Endodermal cell (in vitro differentiated cells): ENCODE measurements at places on chromosomes 1 and 21. TPM values are rescaled to one million over a fixed set of nuclear protein-coding genes. Genes with fewer than 3 reads are reported as not detected.

GRCh38 chr21:45837936-45838335, 143.6 kb upstream of the COL6A1 start:
- no peaks in the 10 kb centered on the region for H3K36me3 ChIP-seq
- H3K4me3 ChIP-seq: no peak overlapping the region
- DNase-seq: no peak
- H3K4me1 ChIP-seq: no peaks in the 10 kb centered on the region

GRCh38 chr21:25872271-25872670, 137.5 kb downstream of the GABPA start:
- no peak overlapping the region for H3K27ac ChIP-seq
- no peaks in the 10 kb centered on the region for H3K27me3 ChIP-seq
- DNase-seq: peak; percentile 80

DNA sequence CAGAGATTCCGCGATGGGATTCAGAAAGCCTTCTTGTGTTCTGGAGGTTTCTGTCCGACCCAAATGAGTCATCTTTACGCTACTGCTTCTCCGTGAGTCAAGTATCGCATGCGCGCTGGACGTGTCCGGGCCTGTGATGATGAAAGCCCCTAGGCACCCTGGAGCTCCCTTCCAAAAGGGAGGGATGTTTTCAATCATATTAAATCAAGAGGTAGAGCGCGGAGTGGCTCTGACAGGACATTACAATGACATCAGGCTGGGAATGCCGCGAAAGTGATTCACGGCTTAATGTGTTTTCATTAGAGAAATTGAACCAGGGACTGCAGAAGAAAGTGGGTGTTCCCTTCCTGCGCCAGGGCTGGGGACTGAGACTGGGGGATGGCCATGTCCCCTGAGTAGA, 48.5 kb downstream of the AJAP1 start:
- DNase-seq: no peak
- H3K36me3 ChIP-seq: peaks cover 20% of the 10 kb centered on the region
- H3K27ac ChIP-seq: no peak overlapping the region
- no peaks in the 10 kb centered on the region for H3K4me1 ChIP-seq
- no peaks in the 10 kb centered on the region for H3K27me3 ChIP-seq
- H3K4me3 ChIP-seq: no peak overlapping the region

DNA sequence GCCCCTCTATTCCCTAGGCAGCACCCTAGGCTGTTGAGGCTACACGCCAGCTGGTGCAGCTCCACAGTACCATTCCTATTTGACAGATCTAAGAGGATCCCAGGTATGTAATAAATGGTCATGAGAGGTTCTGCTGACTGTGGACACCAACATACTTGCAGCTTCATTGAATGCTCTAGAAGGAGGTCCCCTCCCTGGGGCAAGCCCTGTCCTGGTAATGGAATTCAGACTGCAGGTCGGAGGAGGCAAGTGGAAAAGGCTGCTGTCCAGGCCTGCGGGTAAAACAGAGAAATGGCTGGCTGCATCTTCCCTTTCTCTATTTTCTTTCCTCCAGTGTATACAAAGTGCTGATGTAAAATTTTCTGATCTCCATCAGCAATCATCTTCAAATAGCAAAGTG, 66.1 kb upstream of the ZNF648 start:
- H3K36me3 ChIP-seq: no peaks in the 10 kb centered on the region
- no peaks in the 10 kb centered on the region for H3K27me3 ChIP-seq
- no peak overlapping the region for H3K4me3 ChIP-seq
- DNase-seq: no peak
- no peaks in the 10 kb centered on the region for H3K4me1 ChIP-seq

GRCh38 chr1:110541906-110542395, 23.0 kb upstream of the KCNA10 start:
- H3K27ac ChIP-seq: no peak overlapping the region
- no peak for DNase-seq
- H3K4me3 ChIP-seq: no peak overlapping the region
- H3K27me3 ChIP-seq: peaks cover 16% of the 10 kb centered on the region

DNA sequence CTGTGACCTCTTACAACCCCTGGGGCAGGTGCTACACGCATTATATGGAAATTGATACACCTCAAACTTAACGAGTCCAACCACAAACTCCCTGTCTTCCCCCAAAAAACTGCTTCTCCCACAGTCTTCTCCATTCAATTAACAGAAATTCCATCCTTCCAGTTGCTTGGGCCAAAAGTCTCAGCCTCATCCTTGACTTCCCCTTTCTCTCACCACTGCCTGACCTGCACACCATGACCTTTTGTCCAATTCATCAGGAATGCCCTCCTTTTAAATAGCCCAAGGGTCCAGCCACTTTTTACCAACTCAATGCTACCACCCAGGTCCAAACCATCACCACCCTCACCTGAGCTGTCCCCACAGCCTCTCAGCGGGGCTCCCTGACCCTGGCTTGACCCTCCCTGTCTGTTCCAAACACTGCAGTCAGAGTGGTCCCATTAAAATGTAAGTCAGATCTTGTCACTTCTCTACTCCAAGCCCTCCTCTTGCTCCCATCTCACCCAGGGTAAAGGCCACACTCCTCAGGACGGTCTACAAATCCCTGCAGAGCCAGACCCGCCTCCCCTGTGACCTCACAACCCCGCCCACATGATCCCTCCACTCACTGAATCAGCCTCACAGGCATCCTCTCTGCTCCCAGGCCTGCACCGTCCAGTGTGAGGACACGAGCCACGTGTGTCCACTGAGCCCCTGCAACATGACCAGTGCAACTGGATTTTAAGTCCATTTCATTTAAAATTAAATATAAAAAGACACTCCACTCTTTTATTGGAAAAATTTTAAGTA, 18.5 kb downstream of the KCNN3 start:
- peaks cover 4% of the 10 kb centered on the region for H3K4me1 ChIP-seq
- H3K27me3 ChIP-seq: no peaks in the 10 kb centered on the region
- DNase-seq: peak; percentile 86
- no peak overlapping the region for H3K4me3 ChIP-seq
- H3K36me3 ChIP-seq: no peaks in the 10 kb centered on the region
- no peak overlapping the region for H3K27ac ChIP-seq

DNA sequence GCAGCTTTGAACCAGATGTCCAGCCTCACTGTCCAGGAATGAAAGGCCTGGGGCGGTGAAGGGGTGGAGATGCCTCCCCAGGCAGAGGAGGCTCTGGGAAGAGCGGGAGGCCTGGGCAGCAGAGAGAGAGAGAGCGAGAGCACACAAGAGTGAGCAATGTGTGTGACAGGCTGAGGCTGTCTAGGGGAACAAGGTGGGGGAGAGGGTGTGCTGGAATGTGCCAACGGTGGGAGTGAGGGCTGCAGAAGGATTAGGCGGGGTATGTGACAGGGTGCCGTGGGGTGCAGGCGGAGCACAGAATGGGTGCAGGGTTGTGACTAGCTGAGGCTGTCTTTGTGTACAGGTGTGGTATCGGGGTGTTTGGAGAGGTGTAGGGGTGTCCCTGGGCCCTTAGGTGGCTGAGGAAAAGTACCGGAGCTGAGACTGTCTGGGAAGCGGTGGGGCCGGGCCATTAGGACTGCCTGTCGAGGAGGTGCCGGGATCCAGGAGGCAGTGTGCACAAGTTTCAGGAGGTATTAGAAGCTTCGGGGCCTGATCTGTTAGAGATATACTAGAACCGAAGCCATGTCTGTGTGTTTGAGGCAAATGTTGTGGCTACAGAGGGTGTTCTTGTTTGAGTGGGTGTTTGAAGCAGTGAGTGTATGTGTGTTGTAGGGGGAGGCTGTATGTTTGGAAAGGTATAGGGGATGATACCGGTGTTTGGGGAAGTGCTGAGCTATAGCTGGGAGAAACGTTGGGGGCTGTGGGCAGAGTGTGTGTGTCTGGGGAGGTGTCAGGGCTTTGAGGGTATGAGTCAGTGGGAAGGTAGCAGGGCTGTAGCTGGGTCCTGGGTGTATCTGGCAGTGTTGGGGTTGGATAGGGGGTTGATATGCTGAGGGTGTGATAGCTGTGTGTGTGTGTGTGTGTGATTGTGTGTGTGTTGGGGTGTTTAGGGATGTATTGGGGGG, 9.1 kb downstream of the AHDC1 start:
- DNase-seq: peak; percentile 56
- H3K27me3 ChIP-seq: no peaks in the 10 kb centered on the region
- H3K27ac ChIP-seq: peak overlapping the region; percentile 82
- no peak overlapping the region for H3K4me3 ChIP-seq
- peaks cover 5% of the 10 kb centered on the region for H3K36me3 ChIP-seq

DNA sequence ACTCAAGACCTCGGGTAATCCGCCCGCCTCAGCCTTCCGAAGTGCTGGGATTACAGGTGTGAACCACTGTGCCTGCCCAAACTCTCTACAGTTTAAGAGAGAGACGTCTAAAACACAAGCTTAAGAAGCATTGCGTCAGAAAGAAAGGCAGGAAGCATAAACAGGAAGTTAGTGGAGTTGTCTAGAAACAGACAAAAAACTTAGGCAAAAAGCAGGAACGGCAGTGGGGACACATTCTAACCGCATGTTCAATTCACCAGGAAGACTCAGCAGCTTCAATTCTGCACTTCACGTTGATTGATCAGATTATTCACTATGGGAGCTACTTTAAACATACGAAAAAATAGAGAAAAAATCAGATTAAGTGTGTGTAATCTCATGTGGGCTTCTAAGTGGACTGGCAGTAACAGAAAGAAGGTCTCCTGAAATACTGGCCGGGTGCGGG, 7.4 kb downstream of the CFAP74 start:
- no peak for DNase-seq
- H3K27me3 ChIP-seq: no peaks in the 10 kb centered on the region
- no peaks in the 10 kb centered on the region for H3K4me1 ChIP-seq
- H3K36me3 ChIP-seq: no peaks in the 10 kb centered on the region
- no peak overlapping the region for H3K27ac ChIP-seq

DNA sequence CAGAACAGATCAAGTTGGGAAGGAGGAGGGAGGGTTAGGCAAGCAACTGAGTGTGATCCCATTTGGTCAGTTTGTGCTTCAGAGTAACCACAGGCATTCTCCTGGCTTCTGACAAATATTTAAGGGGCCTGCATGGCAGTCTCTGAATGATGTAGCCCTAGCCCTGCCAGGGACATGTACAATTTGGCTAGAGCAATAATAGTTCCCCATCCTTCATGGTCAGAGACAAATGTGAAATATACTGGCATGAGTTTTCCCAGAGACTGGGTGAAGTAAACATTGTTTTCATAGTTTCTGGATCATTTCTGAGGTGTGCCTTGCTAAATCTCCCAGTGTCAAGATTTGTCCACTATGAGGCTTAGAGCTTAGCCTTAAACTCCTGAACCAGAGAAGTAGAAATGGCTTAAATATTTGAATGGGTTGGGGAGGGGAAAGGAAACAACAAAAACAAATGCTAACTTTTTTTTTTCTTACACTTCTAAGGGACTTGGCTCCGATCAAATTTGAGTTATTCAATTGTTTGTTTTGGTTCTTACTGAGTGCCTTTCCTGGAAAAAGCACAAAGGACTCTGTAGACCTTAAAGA, 42.0 kb upstream of the UBE2U start:
- H3K4me1 ChIP-seq: peaks cover 19% of the 10 kb centered on the region
- H3K27me3 ChIP-seq: no peaks in the 10 kb centered on the region
- no peak overlapping the region for H3K27ac ChIP-seq
- no peak for DNase-seq
- H3K36me3 ChIP-seq: peaks cover 28% of the 10 kb centered on the region

GRCh38 chr1:59041646-59042277, 255.1 kb upstream of the FGGY start:
- H3K4me1 ChIP-seq: no peaks in the 10 kb centered on the region
- H3K27me3 ChIP-seq: peaks cover 4% of the 10 kb centered on the region
- no peak overlapping the region for H3K4me3 ChIP-seq
- DNase-seq: no peak
- H3K27ac ChIP-seq: no peak overlapping the region

- H3K27me3 ChIP-seq: peaks cover 14% of the 10 kb centered on the region
- no peaks in the 10 kb centered on the region for H3K36me3 ChIP-seq
- peaks cover 13% of the 10 kb centered on the region for H3K4me1 ChIP-seq
- no peak overlapping the region for H3K4me3 ChIP-seq
- no peak overlapping the region for H3K27ac ChIP-seq
Measured at GRCh38 chr1:229156872-229157271, 114.0 kb upstream of the RAB4A start.

DNA sequence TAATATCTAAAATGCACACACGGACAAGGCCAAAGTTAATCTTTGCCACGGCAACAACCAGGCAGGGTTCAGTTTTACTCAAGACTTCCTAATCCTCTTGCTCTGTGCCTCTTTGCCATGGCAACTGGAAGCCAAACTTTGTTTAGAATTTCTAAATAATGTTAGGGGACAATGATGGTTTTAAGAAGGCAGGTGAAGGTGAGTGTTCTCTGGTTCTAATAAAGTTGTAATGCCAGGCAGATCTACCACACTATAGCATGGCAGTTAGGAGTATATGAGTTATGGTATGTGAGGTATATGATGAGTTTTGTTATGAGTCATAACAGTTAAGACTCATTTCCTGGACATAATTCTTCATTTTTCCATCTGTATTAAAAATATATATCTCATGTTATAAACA, 2.7 kb downstream of the PTPRC start:
- no peaks in the 10 kb centered on the region for H3K27me3 ChIP-seq
- no peaks in the 10 kb centered on the region for H3K4me1 ChIP-seq
- H3K36me3 ChIP-seq: no peaks in the 10 kb centered on the region
- no peak overlapping the region for H3K27ac ChIP-seq
- no peak for DNase-seq
- H3K4me3 ChIP-seq: no peak overlapping the region

Gene LCE3C
- not detected in 2 replicates for total RNA-seq

Gene CRYBG2
- total RNA-seq: 9.0 and 10.3 TPM in 2 replicates

Gene TNFSF4
- 2.8 to 6.2 TPM (median 5.6 TPM) in 3 replicates for total RNA-seq
